ENCODE measurements at places on chromosomes 16 and 17.

- DNase-seq = no peak
Observed at GRCh38 chr16:5965321-5965720, 867.7 kb upstream of the EEF2KMT start.

DNA sequence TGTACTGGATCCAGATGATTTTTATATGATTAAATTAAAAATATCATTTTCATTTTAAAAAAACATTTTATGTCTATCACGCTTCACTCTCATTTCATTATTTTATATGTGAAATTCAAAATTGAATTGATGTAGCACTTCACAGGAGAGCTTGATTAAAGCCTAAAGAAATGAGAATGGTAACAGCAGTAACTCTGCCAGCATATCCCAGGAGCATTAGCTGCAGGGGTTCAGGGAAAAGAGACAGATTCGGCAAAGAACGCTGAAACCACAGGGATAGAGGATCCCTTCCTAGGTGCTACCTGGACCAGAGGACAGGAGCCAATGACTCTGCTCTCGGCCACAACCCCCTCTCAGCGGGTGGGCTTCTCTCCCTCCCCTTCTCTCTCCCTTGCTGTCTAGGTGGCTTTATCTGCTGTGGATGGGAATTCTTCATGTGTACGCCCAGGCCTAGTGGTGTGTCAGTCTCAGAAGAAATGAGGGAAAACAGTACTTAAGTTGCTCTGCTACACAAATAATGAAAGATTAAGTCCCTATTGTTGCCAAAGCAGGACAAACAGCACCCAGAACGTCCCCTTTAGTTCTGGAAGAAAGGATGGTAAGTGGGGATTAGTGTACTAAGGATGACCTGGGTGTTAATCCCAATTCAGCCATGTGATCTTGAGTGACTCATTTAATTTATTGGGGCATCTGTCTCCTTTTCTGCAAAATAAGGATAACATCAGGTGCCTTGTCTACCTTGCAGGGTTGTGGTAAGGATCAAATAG lies 123.3 kb downstream of the CDK5R1 start:
- DNase-seq = no peak

DNA sequence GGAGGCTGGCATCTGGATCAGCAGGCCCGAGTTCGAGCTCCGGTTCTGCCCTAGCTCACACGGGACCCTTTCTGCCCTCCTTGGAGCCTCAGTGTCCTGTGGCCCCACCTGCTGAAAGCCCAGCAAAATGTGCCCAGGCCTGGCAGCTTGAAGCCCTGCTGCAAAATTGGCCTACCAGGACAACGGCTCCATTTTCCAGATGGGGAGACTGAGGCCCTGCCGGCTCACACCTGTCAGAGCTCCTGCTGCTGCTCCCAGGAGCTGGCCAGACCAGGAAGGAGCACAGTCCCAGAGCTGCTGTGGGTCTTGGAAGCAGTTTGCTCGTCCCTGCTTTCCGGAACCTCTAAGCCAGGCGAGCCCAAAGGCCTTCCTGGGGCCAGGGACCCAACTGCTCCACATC lies 17.4 kb downstream of the ZNF469 start:
- no peak for DNase-seq

GRCh38 chr17:74192950-74193781 lies 10.3 kb upstream of the RPL38 start:
- DNase-seq = no peak

DNA sequence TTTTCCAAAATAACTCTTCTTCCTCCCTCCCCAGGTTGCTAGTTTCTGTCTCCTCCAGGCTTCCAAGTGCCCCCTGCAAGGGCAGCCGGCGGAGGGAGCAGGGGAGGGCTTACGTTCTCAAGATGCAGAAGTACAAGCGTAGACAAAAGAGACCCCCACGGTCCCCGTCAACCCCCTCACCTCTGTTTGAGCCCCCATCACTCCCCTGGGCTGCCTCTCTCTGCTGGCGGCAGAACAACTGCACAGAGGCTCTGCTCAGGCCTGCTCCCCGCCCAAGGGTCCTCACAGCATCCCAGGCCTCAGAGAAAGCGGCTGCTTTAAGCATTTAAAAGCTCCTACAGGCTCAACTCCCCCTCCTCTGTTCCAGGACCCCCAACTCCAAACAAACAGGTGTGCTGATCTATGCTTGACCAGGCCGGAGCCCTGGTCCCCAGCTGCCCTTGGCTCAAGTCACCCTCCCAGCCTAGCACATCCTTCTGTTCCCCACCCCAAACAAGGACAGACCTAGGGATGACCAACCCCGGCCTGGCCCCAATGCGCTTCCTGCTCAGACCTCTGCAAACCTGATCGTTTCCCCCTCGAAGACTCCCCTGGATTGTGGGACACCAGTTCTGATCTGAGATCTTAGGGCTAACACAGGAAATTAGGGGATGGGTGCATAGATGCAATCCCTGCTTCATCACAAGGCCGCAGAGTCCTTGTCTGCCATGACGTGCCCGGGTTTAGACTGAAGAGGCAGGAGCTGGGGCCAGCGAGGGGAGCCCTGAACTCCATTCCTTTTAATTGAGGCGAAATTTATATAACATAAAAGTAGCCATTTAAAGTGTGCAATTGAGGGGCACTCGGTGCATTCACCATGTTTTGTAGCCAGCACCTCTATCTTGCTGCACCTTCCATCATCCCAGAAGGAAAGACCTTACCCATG lies 17.2 kb upstream of the RBFOX3 start:
- no peak for DNase-seq

GRCh38 chr17:31798205-31798724 lies 60.8 kb downstream of the COPRS start:
- no peak for DNase-seq

- no peak for DNase-seq
Observed at GRCh38 chr16:89113661-89114060, 20.0 kb downstream of the ACSF3 start.

GRCh38 chr17:57516290-57517230 lies 228.5 kb downstream of the CCDC182 start:
- DNase-seq = no peak

DNA sequence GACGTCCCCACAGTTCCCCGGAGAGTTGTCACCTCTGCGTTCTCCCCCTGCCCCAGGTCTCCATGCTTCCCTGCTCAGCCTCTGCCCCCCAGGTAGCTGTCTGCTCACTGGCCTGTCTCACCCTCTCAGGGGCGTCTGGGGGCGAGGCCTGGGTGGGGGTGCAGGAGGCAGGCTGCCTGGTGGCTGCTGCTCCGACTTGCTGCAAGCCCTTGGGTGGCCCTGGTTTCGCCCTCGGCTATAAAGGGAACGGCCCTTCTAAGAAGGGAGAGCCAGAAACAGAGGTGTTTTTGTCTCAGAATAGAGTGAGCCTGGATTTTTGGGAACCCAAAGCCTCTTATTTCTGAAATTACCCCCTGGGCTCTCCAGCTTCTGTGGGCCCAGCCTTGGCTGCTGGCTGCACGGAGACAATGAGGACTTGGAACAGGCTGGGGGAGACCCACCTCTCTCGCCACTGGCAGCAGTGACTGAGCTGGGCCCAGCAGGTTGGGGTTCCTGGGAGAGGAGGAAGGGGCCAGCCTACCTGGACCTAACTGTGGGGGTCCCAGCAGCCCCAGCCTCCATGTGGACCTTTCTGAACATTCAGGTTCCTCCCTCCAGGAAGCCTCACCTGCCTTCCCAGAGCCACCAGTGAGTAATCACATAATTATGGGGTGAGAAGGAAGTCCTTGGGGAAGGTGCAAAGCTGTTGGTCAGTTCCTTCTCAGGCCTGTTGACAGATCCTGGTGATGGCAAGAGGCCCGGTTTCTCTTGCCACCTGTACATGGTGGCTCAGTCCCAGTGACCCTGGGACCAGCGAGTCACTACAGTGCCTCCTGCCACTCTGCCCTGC lies 15.5 kb upstream of the SPNS2 start:
- no peak for DNase-seq

- no peak for DNase-seq
Observed at GRCh38 chr16:27253526-27253930, 15.0 kb downstream of the NSMCE1 start.

GRCh38 chr16:78116946-78117345 lies 17.5 kb downstream of the WWOX start:
- no peak for DNase-seq

- DNase-seq = no peak
Observed at GRCh38 chr16:13628156-13628555, 291.8 kb upstream of the ERCC4 start.

- no peak for DNase-seq
Observed at GRCh38 chr17:13593757-13594156, 8.0 kb downstream of the HS3ST3A1 start.

DNA sequence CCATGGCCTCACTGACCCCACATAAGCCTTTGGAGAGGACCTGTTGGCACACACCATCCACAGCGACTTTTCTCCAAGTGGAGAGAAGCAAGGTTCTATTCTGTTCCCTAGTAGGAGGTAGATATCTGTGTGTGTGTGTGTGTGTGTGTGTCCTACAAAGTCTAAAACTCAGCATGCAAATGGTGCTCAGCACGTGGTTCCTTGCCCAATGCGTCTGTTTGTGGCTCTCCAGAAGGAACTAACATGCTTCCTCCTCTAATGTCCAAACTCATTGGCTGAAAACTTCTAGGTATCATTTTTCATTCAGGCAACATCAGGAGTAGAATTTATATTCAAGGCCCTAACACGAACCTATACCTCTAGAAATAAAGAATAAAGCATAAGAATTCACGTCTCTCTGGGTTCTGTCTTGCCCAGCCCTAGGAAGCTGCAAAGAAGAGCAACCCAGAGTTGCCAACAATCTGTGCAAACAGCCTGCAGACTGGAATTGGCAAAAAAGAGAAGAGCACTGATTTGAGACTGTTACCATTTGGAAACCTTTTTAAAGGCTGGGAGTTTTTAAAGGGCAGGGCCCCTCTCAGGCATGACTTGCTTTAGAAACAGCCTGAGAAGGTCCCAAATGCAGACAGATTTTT lies 25.5 kb downstream of the MAP3K14 start:
- no peak for DNase-seq

- DNase-seq = no peak
Observed at GRCh38 chr16:79375351-79375750, 225.2 kb downstream of the MAF start.

DNA sequence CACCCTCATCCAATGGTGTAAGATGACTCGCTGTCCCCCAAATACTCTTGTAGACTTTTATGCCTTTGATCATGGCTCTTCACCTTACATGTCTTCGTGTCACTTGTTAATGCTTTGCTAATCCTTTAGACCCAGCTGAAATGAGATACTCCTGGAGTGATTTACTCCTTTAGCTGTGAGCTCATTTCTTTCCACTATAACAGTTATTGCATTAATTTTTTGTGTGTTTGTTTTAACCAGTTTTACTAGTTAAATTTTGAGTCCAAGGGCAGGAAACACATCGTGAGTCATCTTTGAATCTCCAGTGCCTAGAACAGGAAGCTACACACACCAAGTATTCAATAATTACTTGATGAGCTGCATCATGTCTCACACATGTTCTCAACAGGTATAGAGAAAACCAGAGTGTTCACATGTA lies 6.5 kb upstream of the CTCF start:
- DNase-seq = peak; percentile 79

DNA sequence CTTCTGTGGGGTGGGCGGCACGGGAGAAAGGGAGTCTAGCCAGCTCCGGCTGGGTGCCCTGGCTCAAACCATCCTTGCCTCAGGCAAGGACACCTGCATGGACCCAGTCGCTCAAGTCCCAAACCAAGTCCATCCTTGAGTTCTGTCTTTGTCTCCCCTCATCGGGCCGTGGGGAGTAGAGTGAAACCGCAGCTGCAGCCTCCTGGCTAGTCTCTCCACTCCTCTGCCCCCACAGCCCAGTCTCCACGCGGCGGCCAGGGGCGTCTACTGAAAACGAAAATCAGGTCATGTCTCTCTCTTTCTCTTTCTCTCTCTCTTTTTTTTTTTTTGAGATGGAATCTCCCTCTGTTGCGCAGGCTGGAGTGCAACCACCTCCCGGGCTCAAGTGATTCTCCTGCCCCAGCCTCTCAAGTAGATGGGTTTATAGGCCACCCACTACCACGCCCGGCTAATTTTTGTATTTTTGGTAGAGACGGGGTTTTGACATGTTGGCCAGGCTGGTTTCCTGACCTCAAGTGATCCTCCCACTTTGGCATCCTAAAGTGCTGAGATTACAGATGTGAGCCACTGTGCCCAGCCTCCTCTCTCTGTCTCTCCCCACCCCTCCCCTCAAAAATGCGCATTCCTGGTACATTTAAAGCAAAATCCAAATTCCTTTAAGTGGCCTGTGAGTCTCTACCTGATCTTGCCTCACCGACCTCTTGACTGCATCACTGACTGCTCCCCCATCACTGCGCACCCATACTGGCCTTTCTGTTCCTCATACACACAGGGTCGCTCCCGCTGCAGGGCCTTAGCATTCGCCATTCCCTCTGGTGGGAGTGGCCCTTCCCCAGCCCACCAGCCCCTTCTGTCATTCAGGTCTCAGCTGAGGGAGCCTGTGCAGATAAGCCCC lies 17.7 kb upstream of the RMI2 start:
- no peak for DNase-seq

DNA sequence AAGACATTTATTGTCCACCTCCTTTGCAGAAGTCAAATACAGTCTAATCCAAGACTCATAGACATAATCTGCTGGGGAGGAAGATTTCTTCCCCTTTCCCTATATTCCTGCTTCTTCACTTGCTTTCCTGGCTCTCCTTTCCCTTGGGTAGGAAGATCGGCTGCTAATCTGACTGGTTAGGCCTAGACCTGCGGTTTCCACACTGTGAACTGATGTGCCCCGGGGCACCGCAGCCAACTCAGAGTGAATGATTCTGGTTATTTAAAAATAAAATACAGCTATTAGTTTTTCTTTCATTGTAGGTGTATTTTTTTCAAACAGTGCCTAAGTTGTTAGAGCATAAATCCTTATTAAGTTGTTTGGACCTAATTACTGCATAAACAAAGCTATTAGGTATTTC lies 78.9 kb downstream of the DNAH3 start:
- no peak for DNase-seq

- DNase-seq = no peak
Observed at GRCh38 chr16:10684511-10685151, 10.1 kb downstream of the TEKT5 start.

- DNase-seq = no peak
Observed at GRCh38 chr16:75052481-75053202, 53.8 kb downstream of the ZNRF1 start.

DNA sequence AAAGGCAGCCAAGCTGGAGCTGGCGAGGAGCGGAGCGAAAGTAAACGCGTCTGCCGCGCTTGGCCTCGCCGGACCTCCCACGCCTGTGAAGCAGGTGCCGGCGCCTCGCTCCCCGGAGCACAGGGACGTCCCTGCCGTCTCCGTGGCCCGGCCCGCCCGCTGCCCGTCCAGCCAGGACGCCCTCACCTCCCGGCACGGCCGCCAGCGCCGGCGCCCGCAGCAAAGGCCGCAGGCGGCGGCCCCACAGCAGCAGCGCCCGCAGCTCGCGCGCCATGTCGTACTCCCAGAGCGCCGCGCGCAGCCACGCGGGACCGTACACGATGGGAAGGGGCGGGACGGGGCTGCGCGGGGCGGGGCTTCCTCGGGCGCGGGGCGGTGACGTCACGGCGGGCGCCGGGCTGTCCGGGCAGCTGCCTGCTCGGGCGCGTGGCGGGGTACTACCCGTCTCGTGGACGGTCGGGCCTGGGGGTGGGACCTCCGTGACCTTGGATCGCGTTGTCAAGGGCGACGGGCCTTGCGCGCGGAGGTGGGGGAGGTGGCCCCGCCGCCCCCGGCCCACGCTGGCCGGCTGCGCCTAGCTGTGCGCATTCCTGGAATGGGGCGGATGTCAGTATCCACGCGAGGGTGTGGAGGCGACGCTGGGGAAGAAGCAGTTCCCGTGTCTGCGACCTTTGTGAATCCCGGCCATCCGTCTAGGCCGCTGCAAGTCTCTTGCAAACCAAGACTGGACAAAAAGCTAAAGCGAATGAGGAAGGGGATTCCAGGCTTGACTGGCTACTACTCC lies at the start of gene TRAP1:
TSS of gene TRAP1 (minus strand) at position 290 of the 784 bp plus-strand sequence. CDS start at position 274, 16 bp downstream.
- DNase-seq = peak; percentile 91

- DNase-seq = no peak
Observed at GRCh38 chr16:74466872-74467271, 45.6 kb upstream of the CLEC18B start.

Data from CD4-positive, alpha-beta T cell treated with Interleukin-15 for 4 hours (primary cell).